Activated T-helper 1 cell treated with anti-CD3 and anti-CD28 coated beads, Interleukin-12 subunit alpha, Interleukin-12 subunit beta, Interleukin-2, Interleukin-4 antibody, amounts not matched to agents 30 ng/mL and 10 ng/mL and 1 ng/mL, durations not matched to agents 14 hours and 24 hours and 36 hours (primary cell): ENCODE measurements at places on chromosomes 4 and X. TPM values are rescaled to one million over a fixed set of nuclear protein-coding genes. Genes with fewer than 3 reads are reported as not detected.
A peak's percentile ranks its signal among the peaks of the same experiment; 100 is the strongest.

AMBN gene
- not detected in 2 replicates for total RNA-seq

TMEM175 gene
- total RNA-seq: 15.4 and 16.2 TPM in 2 replicates

SATL1 gene
- not detected in 2 replicates for total RNA-seq

SFRP2 gene
- total RNA-seq: not detected in 2 replicates

BTK gene
- total RNA-seq: not detected in 2 replicates

- DNase-seq: no peak
These were observed 274.3 kb upstream of the HS3ST1 start for GRCh38 chr4:11702886-11703557.

DNA sequence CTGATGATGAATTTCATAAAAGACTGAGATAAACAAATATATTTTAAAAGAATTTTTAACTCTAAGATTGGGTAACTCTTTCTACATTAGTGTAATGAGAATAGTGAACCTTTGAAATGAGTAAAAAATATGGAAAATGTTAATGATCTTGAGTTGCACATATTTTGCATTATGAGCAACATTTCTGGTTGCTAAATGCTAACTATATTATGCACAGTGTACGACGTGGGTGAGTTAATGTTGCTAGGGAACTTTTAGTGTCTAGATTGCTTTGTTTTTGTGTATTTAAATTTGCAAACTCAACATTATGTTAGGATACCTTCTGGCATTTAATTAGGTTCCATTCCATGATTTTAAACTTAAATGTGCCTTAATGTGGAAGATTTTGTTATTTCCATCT is 612.9 kb upstream of the GALNT7 start:
- DNase-seq: no peak

- DNase-seq: no peak
These were observed 8.2 kb downstream of the CLCN3 start for GRCh38 chr4:169628579-169628978.

DNA sequence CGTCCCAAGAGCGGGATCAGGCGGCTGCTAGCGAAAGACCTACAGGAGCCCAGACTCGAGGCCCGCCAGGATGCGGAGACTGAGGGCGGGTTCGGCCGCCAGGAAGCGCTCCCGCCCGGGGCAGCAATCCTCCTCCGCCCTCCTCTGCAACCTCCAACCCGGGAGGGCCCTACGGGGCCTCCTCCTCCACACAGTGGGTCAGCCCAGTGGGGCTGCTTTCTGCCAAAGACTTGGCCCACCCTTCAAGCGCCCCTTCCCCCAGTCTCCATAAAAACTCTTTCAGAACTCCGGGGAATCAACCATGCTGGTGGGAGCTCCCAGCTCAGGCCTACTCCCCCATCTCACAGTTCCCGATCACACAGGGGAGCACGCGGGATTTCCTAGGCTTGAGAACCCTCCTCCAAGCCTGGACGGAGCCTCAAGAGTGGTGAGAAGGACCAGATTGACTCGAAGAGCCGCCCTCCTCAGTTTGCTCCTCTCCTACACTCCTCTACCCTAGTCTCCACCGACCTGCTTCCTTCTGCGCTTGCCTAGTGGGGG is 77.5 kb downstream of the RLIM start:
- no peak for DNase-seq

GRCh38 chr4:7897811-7898210 is 41.9 kb downstream of the AFAP1 start:
- DNase-seq: no peak

- peak; percentile 2 for DNase-seq
These were observed 637 bp downstream of the AMER1 start for GRCh38 chrX:64204701-64205440.

- no peak for DNase-seq
These were observed 187.6 kb downstream of the MAML3 start for GRCh38 chr4:139966383-139966782.

- DNase-seq: peak; percentile 16
These were observed at the start of gene INTU for GRCh38 chr4:127632420-127633403. Gene INTU (plus strand): TSS chr4:127632957. CDS start chr4:127633035, 78 bp downstream.

- DNase-seq: no peak
These were observed 123.2 kb upstream of the SCML1 start for GRCh38 chrX:17613979-17614588.

- DNase-seq: no peak
These were observed 303.1 kb downstream of the ARHGAP24 start for GRCh38 chr4:85777908-85778631.
